ENCODE measurements at places on chromosomes 7 and 10.

- DNase-seq = no peak
Observed at GRCh38 chr10:64010711-64011110, 489.5 kb downstream of the REEP3 start.

DNA sequence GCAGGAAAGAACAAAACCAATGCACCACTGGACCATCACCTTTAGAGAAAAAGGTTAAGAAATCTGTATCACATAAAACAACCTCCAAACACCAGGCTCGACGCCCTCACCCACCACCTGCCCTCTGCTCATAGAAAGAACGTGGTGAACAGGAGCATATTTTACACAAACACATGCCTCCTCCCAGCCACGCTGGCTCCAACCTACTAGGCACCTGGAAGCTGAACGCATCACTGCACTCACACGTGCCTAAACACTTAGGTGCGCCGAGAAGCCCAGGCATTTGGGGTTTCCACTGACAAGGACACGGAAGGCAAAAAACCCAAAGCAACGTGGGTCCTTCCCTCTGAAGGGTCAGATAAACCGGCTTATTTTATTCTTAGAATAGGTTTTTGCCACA, 56.0 kb downstream of the PTPRN2 start:
- no peak for DNase-seq

DNA sequence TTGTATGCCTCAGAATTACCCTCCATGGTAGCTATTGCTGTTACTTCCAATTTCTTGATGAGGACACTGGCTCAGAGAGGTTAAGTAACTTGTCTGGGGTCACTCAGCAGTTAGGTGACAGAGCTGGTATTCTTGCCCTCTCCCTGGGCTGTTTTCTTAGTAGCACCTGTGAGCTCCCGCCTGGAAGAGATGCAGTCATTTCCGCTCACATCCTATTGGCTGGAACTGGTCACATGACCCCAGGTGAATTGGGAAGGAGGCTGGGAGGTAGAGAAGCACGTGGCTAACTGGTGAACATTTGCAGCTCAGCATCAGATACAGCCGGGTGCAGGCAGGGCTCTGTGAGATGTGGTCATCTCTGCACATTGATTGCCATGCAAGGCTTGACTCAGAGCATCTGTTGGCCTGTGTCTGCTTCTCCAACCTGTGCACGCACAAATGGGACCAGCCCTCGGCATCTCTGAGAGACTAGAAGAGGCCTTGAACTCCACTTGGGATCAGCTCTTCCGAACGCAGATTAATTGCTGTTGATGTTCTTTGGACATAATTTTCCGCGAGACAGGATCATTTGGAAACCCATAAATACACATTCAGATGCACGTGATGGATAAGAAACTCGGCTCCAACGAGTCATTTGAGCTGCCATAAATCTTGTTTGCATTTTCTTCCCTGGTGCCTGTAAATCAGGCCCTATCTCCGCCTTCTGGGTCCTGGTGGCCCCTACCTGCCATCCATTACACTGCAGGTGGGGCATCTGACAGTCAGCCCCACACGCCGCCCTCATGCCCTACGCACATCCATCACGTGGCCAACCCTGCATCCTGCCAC, 42.8 kb downstream of the MYL10 start:
- no peak for DNase-seq

DNA sequence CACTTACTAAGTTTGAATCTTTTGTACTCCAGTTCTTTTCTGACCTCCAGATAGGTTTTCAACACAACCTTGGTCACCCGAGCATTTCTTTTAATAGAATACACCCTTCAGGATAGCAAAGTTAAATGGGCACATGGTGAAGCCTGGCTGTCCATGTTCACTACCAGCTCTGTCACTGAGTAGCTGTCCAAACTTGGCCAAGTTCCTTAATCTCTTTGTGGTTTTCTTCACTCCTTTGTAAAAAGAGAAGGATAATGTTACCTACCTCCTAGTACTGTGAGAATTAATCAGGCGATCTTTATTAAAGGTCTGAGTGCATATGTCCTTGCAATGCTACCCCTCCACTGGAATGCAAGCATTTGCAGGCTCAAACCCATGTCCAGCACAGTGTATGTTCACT, 128.1 kb upstream of the PTPRZ1 start:
- DNase-seq = no peak

DNA sequence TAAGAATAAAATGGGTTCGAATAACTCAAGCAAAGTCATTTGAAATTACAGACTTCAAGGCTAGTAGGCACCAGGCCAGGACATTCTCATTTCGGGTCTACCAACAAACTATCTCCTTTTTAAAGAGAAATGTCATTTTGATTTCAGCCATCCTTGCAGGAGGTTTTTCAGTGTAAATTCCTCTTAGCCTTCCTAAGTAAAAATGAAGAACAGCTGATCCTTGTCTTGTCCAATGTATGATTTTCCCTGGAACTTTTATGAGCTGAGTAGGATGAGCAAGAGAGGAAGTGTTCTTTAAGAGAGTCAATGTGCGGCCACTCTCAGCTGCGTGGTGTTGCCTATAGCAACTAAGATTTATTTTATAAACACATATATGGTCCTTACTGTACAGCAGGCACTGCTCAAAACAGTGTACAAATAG, 110.1 kb downstream of the PLCE1 start:
- DNase-seq = no peak

GRCh38 chr10:4008676-4009382, 223.8 kb upstream of the KLF6 start:
- no peak for DNase-seq

DNA sequence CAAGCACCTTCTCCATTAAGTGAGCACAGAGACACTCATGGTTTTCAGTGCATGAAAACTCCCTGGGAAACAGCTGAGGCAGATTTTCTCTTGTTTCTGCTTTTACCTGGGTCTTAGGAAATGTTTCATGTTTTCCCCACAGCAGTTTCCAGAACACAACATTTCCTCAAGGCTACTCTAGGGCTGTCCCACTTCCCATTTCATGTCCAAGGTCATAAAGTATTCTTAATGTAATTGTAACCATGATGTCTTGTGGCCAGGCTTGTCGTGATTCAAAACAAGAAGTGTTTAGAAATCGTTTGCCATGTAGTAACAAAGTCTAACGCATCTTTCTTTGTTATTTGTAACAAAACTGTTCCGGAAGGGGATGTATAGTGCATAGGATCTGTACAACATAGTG, 83.8 kb upstream of the NRP1 start:
- no peak for DNase-seq

DNA sequence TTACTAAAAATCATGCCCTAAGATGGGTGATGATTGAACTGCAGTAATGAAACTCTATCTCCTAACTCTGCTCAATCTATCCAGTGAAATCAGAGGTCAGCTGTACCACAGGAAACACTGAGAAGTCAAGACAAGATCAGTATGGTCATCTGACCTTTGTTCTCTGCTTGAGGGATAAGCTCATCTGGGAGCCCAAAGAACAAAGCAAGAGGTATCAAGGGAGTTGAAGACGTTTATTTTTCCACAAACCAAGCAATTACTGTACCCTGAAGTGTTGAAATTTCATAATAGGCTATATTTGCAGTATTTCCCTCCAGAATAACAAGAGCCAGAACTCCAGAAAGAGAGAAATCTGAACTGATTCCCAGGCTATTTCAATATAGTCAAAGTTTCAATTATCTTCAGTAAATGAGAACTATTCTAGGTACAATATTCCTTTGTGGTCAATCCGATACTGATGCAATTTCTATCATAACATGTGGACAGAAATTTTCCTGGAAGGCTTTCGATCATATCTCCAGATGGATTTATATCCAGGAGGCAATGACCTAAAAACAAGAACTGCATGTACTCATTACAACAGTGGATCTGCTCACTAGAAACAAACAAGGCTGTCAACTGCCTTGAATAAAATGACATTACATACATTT, 345.3 kb downstream of the TNS3 start:
- DNase-seq = no peak

GRCh38 chr10:72259491-72260238, 14.1 kb upstream of the DDIT4 start:
- peak; percentile 41 for DNase-seq

- DNase-seq = peak; percentile 68
Observed at GRCh38 chr10:46106410-46107255, 60.6 kb upstream of the MSMB start.

DNA sequence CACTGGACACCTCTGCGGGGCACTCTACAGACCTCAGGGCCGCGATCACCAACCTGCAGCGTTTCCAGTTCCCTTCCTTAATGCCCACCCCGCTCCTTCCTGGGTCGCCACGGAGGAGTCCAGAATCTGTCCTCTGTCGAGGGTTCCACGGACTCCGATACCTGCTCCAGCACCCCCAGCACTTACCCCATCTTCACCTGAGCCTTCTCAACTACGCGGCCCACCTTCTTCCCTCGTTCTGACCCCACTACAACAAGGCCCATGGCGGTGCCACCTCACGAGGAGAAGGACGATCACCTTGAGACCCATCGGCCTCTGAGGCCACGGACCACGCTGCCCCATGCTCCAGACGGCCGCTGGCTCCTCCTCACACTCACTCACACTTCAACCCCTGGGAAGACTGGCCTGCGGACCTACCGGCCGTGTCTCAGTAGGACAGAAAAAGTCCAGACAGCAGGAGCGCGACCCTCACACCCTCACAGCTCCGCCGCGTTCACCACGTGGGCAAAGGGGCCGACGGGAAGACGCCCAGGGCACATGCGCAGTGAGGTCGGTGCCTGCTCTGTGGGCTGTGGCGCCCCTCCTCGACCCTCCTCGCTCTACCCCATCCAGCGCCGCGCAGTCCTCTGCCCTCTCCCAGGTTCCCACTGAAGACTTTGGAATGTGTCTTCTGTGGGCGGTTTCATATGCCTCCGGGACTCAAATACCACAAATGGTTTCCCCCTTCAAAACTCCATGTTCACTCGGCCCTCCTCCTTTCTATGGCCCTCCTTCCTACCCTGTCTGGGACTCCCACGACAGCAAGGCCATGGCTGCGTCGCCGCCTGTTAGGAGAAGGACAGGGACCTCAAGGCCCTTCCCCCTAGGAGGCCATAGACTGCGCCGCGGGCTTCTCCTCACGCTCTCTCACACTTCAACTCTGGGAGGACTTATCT, 193.9 kb upstream of the PHF14 start:
- DNase-seq = no peak

DNA sequence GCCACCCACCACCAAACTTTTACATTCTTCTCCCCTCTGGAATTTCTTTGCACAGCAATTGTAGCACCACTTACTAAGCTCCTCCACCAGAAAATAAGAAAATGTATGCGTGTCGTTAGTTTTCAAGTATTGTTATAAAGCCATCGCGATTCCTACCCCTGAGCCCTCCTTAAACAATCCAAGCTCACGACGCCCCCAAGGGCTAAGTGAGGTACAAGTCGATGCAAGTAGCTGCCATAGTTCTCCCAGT, 1.3 kb downstream of the FRAT2 start:
- no peak for DNase-seq

DNA sequence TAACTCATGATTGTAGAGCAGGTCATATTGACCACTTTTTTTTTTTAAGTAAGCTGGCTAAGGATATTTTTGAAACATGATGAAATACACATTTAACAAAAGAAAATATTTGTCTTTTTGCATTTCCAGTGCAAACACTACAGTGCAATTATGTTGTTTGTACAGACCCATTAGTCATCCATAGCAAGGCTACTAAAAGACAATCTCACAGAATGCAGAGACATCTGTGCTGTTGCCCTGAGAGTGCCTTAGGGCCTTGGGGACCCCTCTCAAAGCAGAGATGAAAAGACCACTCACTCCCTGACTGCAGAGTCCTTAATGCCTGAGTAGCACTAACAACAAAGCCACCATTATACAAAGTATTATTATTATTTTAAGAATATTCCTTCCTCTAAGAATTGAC, 104.5 kb downstream of the NRCAM start:
- no peak for DNase-seq

DNA sequence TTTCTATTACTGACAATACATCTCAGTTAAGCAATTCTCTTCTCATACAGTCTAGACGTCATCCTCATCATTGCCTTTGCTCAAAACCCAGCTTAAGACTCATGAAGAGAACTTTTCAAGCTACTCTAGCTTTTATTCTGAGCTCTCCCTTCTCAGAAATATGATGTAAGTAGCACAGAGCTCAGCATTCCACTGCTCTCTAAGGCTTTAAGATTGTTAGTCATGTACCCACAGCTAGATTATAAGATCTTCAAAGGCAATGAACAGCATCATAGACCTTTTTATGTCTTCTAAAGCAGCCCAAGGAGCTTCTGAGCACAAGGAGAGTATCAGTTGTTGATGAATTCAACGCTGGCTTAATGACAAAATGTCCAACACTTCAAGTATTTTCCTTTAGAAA, 119.3 kb downstream of the NRP1 start:
- no peak for DNase-seq

DNA sequence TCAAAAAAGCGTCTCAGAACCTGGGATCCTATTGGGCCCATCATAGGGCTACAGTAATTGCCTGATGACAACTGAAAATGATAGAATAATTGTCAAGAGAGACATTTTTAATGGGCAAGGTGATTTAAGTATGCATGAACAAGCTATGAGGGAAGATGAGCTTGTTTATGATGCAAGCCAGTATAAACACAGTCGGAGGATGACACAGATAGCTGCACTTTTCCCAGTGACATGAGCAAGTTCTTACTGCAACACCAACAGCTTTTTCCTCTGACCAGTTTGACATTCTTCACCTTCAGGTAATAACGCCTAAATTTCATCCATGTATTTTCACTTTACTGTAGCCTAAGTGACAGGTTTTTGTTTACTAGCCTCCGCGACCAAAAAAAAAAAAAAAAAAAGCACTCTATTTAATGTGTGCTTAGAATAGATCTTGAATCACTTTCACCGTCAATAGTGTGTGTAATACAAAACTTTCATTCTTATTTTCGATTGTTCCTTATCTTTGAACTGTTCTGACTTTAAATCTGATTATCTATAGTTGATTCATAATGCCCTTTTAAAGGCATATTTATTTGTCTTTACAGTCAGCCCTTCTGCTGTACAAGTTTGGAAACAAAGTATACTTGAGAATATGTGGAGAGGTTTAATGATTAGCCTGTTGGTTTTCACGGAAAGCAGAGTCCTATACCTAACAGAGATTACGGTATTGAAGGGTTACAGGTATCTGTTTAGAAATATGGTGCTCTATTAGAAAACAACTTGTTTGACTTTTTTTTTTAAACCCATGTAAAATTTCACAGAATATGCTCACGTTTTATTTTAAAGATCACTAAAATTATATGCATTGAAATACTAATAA, 1.7 kb downstream of the FOXP2 start:
- DNase-seq = no peak

- no peak for DNase-seq
Observed at GRCh38 chr10:121069061-121069850, 218.1 kb downstream of the WDR11 start.

GRCh38 chr10:90417029-90417428, 440.8 kb downstream of the HTR7 start:
- no peak for DNase-seq

GRCh38 chr10:13512564-13512963, 16.2 kb downstream of the BEND7 start:
- no peak for DNase-seq

DNA sequence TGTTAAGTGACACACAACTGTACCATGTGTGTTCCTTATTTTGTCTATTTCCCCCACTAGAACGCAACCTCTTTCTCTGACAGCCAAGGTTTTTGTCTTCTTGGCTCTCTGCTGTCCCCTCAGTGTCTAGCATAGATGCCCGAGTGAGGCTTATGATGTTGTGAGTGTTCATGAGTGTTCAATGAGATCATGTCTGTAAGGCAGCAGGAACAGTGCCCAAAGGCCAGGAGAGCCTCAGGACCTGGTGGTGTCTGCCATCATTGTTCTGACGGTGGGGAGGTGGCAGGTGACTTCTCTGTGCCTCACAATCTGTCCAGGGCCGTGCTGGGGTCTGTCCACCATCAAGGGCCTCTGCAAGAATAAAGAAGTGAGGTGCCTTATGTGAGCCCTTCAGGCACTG, 66.5 kb downstream of the JCAD start:
- DNase-seq = no peak

Measured in activated CD4-positive, alpha-beta T cell treated with anti-CD3 and anti-CD28 coated beads, Interleukin-2, amount 50 U/mL, for 48 hours (primary cell).